ENCODE measurements at places on chromosomes 13 and 19. TPM values are rescaled to one million over a fixed set of nuclear protein-coding genes. Genes with fewer than 3 reads are reported as not detected.
A peak's percentile ranks its signal among the peaks of the same experiment; 100 is the strongest.

GRCh38 chr13:27148900-27149299, 22.7 kb downstream of the USP12 start:
- DNase-seq = no peak

GRCh38 chr13:86976521-86977324, 694.4 kb upstream of the SLITRK5 start:
- no peak for DNase-seq

GRCh38 chr19:19487950-19488874, 27.1 kb downstream of the TSSK6 start:
- peak; percentile 85 for DNase-seq

DNA sequence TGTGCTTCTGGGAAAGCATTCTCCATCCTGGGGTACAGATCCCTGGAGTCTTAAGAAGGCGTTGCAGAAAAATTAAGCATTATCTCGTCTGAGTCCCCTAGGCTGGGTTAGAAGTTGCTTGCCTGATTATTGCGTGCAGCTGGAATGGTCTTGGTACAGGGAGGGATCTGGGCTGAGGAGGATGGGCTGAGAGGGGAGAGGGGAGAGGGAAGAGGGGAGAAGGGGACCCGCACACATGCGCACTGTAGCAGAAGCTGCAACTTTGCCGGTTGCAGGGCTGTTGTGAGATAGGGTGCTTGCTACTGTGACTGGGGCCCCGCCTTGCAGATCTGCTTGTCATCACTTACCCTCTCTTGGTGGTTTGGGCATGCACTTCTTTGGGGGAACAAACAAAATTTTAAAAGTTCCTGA, 316.8 kb downstream of the DLEU7 start:
- DNase-seq = no peak

DNA sequence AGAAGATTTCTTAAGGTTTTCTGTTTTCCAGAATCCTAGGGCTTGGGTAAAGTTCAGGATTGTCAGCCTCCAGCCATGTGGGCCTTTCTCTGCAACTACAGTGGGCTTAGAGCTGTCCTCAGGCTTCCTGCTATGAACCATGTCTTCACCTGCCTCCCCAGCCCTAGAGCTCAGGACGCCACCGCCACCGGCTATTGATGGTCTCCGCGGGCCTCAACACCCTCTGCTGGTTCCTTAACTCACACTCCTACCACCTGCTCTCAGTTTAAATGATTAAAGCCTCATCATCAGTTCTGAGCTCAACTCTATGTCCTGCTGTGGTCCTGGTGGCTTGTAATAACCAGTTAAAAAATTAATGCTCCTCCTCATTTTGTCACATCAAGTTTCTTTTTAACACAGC, 221.0 kb downstream of the EFNB2 start:
- no peak for DNase-seq

- peak; percentile 51 for DNase-seq
Observed at GRCh38 chr19:7705387-7706187, 3.7 kb upstream of the FCER2 start.

DNA sequence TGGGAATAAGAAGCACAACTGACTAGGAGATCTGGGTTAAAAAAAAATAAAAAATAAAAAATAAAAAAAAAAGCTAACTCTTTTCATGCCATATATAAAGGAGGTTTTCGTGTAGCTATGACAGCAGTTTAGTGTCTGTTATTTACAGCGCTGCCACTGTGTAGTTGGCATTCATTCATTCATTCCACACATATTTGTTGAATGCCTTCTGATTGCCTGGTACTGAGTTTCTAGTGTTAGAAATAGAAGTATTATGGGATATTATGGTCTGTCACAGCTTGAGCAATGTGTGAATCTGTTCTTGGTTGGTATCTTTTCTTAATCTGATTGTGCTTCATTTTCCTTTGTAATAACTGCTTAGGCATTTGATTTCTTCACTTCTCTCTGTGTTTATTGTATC, 237.4 kb downstream of the NBEA start:
- DNase-seq = no peak

The ADGRE1 gene
- polyA plus RNA-seq = 0.07 TPM

GRCh38 chr13:103275081-103275480, 208.9 kb upstream of the SLC10A2 start:
- no peak for DNase-seq

The GGACT gene
- 1.8 TPM for polyA plus RNA-seq

- no peak for DNase-seq
Observed at GRCh38 chr19:19352823-19353222, 32.2 kb downstream of the MAU2 start.

The APOC4 gene
- polyA plus RNA-seq = 2.4 TPM

- peak; percentile 94 for DNase-seq
Observed at GRCh38 chr19:53086949-53087348, 16.3 kb downstream of the ZNF160 start.

GRCh38 chr13:20667857-20668437, 35.6 kb upstream of the IL17D start:
- no peak for DNase-seq

GRCh38 chr19:45050036-45050435, 11.2 kb downstream of the CLASRP start:
- DNase-seq = no peak

DNA sequence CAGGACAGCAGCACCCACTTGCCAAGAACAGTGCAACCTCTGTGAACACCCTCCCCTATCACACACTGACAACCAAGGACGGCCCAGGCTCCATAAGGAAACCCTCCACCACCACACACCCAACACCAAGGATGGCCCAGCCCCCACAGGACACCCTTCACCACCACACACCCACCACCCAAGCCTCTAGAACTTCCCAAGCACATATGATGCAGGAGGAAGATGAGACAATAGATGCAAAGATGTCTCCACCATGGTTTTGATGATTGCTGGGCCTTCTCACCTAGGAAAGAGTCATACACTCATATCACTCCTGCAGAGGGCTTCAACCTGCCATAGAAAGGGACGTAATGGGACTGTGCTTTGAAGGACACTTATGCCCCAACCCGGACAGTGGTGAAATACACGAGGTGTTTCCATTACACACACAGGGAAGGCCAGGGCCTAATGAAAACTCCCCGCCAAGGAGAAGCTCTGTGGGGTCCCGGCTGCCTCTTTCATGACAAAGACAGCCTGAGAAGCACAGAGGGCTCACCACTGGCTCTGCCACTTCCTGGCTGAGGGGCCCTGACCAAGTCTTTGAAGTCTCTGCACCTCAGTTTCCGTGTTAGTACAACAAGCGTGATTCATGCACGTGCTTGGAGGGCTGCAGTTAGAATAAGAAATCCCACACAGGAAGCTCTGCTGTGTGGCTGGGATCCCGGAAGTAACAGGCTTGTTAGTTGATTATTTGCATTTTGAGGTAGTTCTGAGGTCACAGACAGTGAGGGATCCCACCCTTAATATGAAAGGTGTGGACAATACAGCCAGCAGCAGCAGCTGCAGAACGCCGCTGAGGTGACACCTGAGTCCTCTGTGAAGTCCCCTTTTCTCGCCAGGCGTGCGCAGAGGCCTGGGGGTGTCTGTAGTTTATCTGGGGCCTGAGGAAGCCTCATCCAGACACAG, 61.9 kb upstream of the ATP12A start:
- DNase-seq = no peak

- no peak for DNase-seq
Observed at GRCh38 chr13:114284680-114285079, 3.3 kb downstream of the UPF3A start.

- no peak for DNase-seq
Observed at GRCh38 chr13:111879719-111880118, 187.2 kb upstream of the SOX1 start.

DNA sequence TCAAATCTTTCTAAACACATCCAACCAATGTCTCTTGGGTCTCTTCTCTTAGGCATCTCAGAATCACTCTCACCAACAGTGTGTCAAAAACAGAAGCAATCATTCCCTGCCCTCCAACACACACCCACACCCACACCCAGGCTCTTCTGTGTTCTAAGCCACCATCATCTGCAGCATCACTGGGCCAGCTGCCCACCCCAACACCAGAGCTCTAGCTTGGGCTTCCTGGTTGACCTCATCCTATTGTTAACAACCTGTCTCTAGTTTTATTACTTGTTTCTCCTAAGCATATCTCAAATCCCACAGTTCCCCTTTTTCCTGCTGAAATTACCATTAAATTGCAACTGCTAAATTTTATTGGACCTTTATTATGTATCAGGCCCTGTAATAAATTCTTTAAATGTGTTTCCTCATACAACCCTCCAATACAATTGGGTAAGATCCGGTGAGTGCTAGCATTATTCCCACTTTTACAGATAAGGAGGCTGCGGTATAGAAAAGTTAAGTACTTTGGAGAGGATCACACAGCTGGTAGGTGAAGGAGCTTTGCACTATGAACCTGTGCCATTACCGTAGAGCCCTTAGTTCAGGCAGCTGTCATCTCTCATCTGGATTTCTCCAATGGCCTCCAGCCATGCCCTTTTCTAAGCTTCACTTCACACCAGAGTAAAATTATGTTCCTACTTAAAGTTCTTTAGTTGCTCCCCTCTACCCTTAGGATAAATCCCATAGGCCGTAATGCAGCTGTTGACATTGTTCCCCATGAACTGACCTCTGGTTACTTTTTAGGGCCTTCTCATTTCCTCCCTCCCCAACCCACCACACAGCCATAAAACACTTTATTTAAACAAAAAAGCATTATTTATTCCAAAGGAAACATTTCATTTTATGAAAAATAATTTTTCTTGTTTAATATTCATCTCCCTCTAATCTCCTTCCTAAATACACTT, 227.7 kb downstream of the B3GLCT start:
- DNase-seq = no peak

Measured in adrenal gland (tissue), 19 donors.